ENCODE measurements at places on chromosomes 2 and 18.

- no peak for DNase-seq
These were observed 60.7 kb downstream of the LRRFIP1 start for GRCh38 chr2:237688081-237688480.

GRCh38 chr2:39447266-39448168 lies 10.4 kb upstream of the MAP4K3 start:
- no peak for DNase-seq

DNA sequence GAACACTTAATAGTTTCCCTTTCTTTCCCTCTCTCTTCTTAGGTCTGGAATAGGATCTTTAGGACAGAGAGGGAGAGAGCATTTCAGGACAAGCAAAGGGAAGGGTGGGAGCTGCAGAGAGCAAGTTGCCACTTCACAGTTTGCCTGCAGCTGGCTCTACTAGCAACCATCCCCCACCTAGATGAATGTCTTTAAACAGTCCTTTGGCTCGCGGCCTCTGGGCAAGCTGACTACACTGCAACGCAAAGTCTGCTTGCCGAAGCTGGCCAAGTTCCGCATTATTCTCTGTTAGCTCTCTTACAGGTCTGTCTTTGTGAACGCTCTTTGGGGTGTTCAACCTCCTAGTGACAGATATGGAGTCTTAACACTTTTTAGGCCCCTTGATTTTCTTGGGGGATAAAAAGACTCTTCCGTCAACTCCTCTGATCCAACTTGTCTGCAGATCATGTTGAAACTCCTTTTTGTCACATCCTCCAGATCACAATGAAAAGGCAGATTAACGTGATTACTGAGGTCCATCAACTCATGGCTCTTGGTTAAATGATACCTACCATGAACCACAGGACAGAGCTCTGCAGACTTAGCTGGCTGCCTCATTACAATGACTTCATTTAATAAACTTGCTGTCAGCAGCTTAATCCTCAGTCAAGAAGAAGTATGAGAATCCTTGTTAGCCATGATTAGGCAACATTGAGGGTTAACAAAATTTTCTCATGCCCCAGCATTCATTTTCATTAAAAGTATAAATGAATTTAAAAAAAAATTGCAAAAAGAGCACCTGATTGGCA lies 74.6 kb downstream of the SLC4A3 start:
- DNase-seq, result no peak

DNA sequence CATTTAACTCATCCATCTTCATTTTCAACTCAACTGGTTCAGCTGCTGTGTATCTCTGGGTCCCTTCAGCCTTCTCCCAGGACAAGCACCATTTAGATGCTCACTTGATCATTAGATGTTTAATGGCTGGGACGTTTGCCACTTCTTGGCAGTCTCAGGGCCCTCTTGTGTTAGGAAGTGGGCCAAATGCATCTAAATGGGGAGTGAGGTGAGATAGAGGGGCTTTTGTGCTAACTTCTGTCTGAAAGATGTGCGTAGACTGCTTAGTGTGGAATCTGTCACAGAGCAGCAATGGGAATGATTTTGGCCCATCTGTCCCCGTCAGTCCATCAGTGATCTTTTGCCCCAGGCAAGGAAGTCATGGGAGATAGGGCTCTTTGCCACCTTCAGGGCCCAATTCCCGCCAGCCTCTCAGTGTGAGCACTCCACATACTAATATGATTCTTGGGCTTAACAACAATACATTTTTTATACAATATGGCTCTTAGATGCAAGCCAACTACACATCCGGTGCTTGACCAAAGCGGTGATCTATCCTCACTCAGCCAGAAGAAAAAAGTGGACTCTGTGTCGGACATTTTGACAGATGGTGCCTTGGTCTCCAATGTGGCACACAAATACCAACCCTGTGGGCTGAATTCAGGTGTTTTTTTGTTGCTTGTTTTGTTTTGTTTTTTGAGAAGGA lies 95.7 kb upstream of the EPC2 start:
- no peak for DNase-seq

All from stimulated activated CD4-positive, alpha-beta T cell treated with anti-CD3 and anti-CD28 coated beads, Interleukin-4, amount 100 ng/mL, for 1 hour (primary cell).